ENCODE measurements at places on chromosomes 1 and 21.

DNA sequence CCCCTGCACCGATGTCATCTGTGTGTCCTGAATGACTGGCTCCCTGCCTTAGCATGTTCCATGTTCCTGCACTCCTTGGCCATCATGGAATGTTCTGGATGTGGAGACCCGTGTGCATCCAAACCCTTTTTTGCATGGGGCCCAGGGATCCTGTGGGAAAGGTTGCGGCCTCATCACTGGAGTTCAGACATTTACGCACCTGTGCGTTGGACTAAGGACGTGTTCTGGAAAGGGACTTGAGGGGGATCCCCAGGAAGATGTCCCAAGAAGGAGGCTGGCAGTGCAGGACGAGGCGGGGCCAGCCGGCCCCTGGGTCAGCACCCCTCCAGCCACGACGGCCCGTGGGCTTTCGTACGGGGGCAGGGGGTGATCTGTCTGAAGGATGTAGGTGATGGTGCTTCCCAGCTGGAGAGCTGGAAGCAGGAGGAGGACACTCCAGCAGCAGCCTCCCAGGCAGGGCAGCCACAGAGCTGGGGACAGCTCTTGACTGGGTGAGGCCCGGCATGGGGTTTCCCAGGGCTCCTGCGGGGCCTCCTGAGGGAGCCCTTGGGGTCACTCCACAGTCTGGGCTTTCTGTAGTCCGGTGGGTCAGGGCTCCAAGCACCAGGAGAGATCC lies 67.2 kb downstream of the SCCPDH start:
- DNase-seq: no peak

DNA sequence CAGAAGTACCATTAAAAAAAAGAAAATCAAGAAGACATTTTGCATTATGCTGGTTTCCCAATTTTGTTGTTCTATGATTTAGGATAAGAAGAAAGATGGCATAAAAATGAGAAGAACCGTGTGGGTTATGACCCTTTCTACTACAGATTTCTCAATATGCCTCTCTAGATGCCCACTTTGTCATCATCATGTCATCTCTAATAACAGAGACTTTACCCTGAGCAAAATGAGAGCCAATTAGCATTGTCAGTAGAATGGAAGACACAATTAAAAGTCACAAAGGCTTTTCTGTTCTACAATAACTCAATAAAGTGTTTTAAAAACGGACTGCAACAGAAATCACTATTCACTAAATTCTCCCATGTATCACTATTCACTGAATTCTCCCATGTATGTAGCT lies 85.5 kb downstream of the RAB3GAP2 start:
- no peak for DNase-seq

- no peak for DNase-seq
Measured at GRCh38 chr1:167746013-167746672, 24.4 kb downstream of the MPZL1 start.

DNA sequence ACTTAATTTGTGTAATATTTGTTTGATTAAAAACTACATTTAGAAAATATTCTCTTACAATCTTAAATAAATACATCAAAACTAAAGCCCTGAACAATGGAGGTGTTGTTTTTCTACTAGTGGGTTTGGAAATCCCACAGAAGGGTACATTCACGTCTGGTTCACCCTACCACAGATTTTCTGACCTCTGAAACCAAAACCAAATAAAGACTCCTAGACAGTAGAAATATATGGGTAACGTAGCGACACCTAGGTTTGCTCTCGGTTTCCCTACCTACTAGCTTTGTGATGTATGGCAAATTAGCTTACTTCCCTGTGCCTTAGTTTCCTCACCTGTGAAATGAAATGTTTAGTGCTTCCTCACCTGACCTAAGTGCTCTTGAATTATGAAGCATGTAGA lies 312.6 kb downstream of the DPYD start:
- no peak for DNase-seq

GRCh38 chr1:180923021-180923841 lies 10.5 kb downstream of the KIAA1614 start:
- no peak for DNase-seq

- DNase-seq: no peak
Measured at GRCh38 chr1:25392841-25393240, 27.8 kb downstream of the RHCE start.

- no peak for DNase-seq
Measured at GRCh38 chr1:184497959-184498723, 111.3 kb downstream of the C1orf21 start.

GRCh38 chr1:44621841-44622286 lies 52.4 kb downstream of the TMEM53 start:
- no peak for DNase-seq

GRCh38 chr1:108533351-108534083 lies 26.4 kb upstream of the EEIG2 start:
- no peak for DNase-seq

DNA sequence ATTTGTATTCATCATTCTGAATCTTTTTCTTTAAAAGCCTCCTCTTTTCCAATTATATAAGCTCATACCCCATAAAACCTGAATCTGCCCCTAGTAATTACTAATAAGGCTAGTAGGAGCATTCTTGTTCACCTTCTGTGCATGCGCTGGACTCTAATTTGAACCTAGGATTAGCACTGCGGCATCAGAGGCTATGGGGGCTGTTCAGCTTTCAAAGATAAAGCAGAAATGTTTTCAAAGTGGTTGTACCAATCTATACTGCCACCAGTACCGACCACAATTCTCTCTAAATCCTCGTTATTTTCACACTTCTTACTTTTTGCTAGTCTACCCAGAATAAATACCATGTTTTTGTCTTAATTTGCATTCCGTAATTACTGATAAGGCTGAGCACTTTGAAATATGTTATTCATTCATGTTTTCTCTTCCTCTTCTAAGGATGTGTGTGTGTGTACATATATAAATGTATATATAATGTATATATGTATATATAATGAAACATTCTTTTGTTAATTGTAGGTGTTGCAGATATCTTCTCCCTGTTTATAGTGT lies 1.6 kb upstream of the DDX59 start:
- no peak for DNase-seq

- DNase-seq: no peak
Measured at GRCh38 chr1:229146647-229147046, 124.3 kb upstream of the RAB4A start.

DNA sequence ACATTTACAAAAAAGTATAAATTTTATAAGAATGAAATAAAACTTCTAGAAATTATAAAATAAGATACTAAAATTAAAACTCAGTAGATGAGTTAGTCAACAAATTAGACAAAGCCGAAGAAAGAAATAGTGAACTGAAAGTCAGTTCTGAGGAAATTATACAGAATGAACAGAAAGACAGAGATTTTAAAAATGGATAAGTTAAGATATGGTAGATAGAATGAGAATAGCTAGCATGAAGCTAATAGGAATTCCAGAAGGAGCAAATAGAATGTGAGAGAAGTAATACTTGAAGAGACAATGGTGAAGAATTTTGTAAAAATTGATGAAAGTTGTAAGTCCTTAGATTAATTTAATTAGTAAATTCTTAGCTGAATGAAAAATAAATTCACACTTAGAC lies 430.4 kb upstream of the RUNX1 start:
- DNase-seq: no peak

DNA sequence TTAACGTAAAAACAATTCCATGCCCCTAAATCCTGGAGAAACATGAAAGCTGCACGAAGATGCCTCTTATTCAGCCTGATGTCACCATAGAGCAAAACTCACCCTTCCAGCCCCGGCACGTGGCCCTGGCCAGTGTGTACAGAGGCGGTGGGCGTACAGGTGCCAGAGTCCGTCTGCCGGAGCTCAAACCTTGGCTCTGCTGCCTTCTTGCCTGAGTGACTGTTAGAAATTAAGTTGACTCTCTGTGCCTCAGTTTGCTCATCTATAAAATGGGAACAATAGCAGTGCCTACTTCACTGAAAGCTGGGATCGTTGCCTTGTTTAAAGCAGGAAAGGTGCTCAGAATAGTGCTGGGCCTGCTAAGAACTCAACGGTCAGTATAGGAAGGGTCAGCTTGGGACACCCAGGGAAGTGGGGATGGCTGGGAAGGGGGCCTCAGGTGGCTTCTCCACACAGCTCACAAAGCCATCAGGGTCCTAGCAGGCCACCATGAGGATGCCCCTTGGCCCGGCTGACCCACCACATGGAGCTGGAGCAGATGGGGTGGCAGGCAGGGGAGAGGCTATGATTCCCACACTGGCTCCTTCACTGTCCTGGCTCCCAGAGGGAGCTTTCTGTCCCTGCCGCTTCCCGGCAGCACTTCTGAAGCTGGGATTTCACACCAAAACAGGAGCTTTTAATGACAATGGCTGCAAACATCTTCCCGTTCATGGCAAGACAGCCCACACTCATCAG lies 237.2 kb downstream of the NPHP4 start:
- no peak for DNase-seq

- DNase-seq: no peak
Measured at GRCh38 chr1:116754198-116754977, at the start of gene CD2. Gene CD2 (plus strand): TSS chr1:116754430. CDS start chr1:116754493, 63 bp downstream.
